NCI-H1092 (cell line): ENCODE measurements at places on chromosomes 6 and 20.

DNA sequence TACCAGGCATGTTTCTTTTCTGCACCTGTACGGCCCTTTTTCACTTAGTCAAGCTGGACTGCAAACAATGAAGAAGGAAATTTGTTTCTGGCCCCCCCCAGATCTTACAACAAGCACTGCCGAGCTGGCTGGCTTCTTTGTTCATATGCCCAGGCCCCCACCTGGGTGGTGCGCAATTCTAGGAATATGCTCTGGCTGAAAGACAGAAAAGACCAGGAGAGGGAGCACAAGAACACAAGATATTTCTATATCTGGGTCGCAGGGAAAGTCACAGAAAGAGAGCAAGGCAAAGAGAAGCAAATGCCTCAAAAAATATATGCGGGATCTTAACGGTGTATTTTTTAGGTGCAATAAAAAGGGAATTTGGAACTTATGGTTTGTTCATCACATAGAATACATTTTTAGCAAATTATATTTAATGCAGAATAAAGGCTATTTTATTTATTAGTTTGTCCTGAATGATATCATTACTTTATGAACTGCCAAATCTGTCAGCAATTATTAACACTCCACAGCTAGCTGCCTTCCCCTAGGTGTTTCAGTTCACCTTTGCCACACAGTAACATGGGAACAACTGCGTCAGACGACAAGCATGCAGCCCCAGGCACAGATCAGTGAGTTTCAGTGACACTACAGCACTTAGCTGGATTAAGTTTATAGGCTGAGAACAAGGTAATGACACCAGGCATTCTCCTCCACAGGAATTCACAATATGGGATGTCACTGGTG is 76.5 kb downstream of the GJA10 start:
- DNase-seq, result peak; percentile 48

DNA sequence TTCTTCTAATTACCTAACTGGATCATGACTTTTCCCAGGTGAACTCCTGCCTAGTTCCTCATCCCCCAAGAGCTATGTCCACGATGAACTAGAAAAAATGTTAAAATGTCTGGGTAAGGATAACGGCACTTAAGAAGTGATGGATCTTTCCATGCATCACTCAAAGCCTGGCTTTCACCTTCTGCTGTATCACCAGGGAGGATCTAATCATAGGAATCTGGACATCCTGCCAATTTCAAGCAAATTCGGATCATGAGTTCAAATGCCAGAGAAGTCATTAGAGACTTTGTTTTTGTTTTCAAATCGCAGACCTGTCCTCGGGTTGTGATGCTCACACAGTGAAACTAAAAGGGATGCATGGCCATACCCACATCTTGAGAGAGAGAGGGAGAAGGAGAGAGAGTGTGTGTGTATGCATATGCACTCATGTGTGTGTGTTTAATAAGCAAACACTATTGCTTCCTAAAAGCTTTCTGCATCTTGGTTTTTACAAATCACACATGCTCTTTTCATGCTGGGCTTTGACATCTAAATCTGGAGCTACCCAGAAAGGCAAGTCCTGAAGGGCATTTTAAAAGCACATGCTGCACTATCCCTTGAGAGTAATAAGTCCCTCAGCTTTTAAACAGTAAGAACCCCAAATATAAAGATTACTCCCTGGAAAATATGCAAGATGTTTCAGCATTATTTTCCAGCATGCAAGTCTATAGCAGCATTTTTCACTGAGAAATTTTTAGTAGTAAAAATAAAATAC is 524.6 kb upstream of the NOX3 start:
- no peak for DNase-seq

DNA sequence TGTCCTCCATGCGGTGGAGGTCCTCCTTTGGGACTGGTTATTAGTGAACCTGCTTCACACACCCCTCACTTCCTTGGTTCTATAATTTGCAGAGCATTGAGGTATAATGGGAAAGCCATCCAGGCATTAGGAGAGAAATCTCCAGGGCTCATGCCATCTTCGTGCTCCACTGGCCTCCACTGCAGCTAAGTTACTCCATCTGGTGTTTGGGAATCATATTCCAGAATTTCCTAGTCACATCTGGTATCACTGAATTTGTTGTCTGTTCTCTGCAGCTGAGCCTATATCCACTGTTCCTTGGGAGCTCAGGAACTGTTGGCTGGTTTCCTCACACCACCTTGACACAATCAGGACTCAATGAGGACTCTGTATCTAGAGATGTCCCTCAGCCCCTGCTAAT is 173.0 kb upstream of the TSHZ2 start:
- DNase-seq, result no peak

- DNase-seq, result no peak
Observed at GRCh38 chr6:105740946-105741645, 338.2 kb upstream of the PREP start.

GRCh38 chr6:166075186-166075585 is 92.5 kb downstream of the TBXT start:
- no peak for DNase-seq

GRCh38 chr6:31858707-31859106 is 3.9 kb downstream of the NEU1 start:
- DNase-seq, result no peak

- no peak for DNase-seq
Observed at GRCh38 chr6:87789198-87789899, 87.3 kb upstream of the AKIRIN2 start.

- no peak for DNase-seq
Observed at GRCh38 chr6:145749632-145750031, 14.3 kb upstream of the EPM2A start.

- no peak for DNase-seq
Observed at GRCh38 chr6:46832816-46833215, 39.6 kb downstream of the MEP1A start.

GRCh38 chr20:7379621-7380220 is 560.5 kb downstream of the HAO1 start:
- no peak for DNase-seq
